ENCODE measurements at places on chromosomes 3 and 15. TPM values are rescaled to one million over a fixed set of nuclear protein-coding genes. Genes with fewer than 3 reads are reported as not detected.

The ZNF502 gene
- 4.4 TPM for total RNA-seq

The MYO9A gene
- total RNA-seq: 30.3 TPM

The TMEM212 gene
- not detected for total RNA-seq

The C3orf33 gene
- total RNA-seq: 6.9 TPM
